ENCODE measurements at places on chromosomes 12 and 14.

DNA sequence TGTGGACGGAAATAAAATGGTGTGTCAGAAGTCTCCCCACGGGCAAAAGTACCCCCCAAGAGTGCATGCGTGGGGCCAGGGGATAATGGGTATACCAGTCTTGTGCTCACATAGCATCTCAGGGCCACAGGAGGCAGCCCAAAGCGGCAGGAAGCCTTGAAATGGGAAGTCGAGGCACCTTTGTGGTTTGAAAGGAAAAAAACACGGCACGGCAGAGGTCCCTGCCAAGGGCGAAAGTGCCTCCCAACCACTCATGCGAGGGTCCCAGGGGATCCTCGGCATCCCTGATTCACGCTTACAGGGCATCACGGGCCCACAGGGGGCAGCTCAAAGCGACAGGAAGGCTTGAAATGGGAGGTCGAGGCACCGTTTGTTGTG lies 583.2 kb downstream of the ALG10 start:
- no peak for DNase-seq

DNA sequence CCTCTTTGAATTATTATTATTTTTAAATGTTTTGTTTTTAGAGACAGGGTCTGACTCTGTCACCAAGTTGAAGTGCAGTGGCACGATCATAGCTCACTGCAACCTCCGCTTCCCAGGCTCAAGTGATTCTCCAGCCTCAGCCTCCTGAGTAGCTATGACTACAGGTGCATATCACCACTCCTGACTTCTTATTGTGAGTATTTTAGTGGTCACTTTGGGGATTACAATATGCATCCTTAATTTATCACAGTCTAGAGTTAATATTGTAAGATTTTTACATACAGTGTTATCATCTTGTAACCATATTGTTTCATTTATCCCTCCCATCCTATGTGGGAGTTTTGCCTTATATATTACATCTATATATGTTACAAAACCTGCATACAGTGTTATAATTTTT lies 13.4 kb downstream of the FGF23 start:
- no peak for DNase-seq

DNA sequence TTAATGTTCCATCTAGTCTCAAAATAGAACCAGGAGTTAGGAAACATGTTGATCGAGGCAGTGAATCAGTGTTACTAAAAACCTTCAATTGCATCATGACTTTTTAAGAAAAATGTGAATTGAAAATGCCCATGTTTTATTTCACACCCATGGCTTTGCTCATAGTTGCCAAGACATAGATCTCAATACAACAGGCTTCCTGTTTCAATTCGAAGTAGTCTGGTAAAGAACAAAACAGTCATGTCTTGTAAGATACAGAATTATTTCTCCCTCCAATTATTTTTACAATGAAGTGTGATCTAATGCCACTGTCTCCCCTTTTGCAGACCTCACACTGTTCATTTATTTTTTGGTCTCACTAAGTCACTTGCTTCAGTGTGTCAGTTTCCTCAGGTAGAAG lies 44.6 kb upstream of the FAR2 start:
- DNase-seq = no peak

- peak; percentile 43 for DNase-seq
These were observed 233.0 kb upstream of the PLEKHG7 start for GRCh38 chr12:92469837-92470236.

GRCh38 chr12:107657133-107657532 lies 28.5 kb upstream of the PWP1 start:
- DNase-seq = no peak

GRCh38 chr12:108518101-108518715 lies 3.1 kb downstream of the FICD start:
- no peak for DNase-seq

DNA sequence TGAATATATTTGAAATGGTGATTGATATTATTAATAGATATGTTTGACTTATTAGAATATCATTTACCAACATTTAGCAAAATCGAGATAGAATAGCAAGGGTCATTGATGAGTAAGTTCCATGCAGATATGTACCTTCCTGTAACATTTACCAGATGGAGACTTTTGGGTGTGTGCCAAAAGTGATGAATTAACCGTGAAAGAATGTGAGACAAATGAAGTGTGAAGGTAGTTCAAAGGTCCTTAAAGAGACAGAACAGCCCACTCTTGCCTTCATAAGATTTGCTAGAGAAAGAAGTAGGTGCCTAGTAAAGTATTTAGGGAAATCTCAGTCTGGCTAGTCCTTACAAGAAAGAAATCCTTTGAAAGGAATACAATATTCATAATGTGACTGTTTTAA lies 45.5 kb downstream of the FGD4 start:
- DNase-seq = peak; percentile 80

GRCh38 chr12:1838205-1838993 lies 18.0 kb downstream of the LRTM2 start:
- no peak for DNase-seq

- no peak for DNase-seq
These were observed 1.3 kb downstream of the SENP1 start for GRCh38 chr12:48104531-48104930.

GRCh38 chr12:57800965-57801364 lies 17.6 kb downstream of the AVIL start:
- no peak for DNase-seq

DNA sequence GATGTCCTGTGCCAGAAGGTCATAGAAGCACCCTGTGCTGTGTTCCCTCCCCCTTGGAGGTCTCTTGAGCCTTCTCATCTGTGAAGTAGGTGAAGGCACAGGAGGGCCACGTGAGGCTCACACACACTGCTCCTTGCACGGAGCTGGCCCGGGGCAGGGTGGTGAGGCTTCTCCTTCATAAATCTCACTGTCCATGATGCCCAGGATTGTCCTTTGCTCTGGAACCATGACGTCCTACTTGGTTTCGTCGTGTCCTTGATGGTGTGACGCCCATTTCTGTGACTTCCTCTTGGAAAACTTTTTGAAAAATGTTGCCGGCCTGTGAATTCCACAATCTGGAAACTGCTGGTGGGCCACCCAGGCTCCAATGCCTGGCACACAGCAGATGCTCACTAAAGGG lies 34.4 kb downstream of the SH2B3 start:
- DNase-seq = no peak

GRCh38 chr12:53179687-53180219 lies 769 bp upstream of the ZNF740 start:
- DNase-seq = no peak

DNA sequence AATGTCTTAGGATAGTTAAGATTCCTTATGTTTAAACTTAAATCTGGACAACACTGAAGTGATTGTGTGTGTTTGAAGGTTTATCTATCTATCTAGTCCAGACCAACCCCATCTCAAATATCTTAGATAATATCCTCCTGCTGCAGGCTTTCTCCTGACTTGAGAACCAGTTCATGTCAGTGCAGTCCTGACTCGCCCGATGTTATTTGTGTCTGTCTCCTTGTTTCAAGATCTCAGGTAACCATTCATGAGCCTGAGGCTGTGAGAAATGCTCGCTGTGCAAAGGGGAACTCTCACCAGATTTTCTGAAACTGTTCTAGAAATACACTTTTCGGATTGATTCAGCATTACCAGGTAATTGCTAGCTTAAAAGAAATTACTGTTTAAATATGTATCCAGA lies 356.2 kb downstream of the SNAPC1 start:
- no peak for DNase-seq

- no peak for DNase-seq
These were observed 85.5 kb upstream of the SSTR1 start for GRCh38 chr14:38122241-38122640.

GRCh38 chr12:76337583-76337982 lies 10.6 kb downstream of the BBS10 start:
- peak; percentile 85 for DNase-seq

- peak; percentile 24 for DNase-seq
These were observed 31.6 kb downstream of the TBC1D15 start for GRCh38 chr12:71871116-71871515.

GRCh38 chr14:82094829-82095345 lies 561.2 kb upstream of the SEL1L start:
- DNase-seq = no peak

DNA sequence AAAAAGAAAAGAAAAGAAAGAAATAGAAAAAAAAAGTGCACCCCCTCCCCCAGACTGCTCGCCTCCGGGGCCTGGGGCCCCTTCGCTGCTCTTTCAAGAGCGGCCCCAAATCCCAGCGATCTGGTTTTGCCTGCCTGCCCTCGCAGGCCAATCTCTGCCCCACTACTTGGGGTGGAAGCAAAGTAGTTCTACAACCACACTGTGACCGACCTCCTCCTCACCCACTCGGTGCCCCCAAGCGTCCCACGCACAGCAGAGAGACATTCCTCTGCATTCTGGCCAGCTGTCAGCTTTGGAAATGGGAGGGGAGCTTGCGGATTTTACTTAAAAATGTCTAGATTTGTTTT lies 2.4 kb upstream of the TBX3 start:
- DNase-seq = no peak

GRCh38 chr12:52156311-52156710 lies 35.5 kb downstream of the KRT80 start:
- no peak for DNase-seq

DNA sequence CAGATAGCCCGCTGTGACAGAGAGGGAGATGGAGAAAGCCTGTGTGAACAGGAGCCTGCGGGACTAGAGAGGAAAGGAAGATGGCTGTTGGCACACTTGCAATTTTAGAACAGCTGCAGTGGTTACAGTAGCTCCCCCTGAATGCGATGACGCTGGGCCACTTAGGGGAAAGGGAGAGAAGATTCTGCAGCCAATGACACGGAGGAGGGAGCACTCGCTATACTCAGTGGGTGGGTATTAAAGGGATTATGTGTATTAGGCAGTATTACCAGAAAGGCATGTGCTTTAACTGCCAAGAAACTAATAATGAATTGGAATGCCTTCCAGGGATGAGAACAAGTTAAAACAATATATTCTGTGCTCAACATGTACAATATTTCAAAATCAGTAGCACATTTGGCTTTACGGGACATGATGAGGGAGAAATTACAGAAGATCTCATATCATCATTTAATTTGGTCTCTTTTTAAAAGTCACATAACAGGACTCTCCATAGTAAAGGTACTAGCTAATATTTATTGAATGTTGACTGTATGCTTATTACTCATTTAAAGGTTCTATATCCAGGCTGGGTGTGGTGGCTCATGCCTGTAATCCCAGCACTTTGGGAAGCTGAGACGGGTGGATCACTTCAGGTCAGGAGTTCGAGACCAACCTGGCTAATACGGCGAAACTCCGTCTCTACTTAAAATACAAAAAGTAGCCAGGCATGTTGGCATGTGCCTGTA lies 35.9 kb upstream of the FOS start:
- DNase-seq = peak; percentile 85

GRCh38 chr14:70879448-70879847 lies 27.8 kb upstream of the PCNX1 start:
- DNase-seq = no peak

DNA sequence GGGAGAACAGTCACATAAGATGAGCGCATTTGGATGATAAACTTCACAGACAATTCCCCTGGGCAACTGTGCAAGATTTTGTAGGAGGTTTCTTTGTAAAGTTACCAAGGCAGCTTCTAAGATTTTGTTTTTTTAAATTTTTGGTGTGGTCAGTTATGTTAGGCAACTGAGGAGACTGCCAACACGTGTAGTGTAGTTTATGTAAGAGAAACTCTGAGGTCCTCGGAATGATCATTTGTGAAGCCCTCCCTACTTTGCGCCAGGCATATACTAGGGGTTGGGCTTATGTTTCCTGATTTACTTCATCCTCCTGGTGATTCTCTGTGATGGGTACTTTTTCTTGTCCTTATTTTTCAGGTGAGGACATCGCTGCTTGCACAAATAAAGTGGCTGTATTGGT lies 433.6 kb downstream of the TMEM132D start:
- no peak for DNase-seq

GRCh38 chr14:28001002-28001401 lies 765.6 kb upstream of the FOXG1 start:
- no peak for DNase-seq

- peak; percentile 23 for DNase-seq
These were observed 448.7 kb downstream of the SLC6A15 start for GRCh38 chr12:84463741-84464495.

GRCh38 chr12:116783525-116784237 lies 45.6 kb downstream of the RNFT2 start:
- no peak for DNase-seq

DNA sequence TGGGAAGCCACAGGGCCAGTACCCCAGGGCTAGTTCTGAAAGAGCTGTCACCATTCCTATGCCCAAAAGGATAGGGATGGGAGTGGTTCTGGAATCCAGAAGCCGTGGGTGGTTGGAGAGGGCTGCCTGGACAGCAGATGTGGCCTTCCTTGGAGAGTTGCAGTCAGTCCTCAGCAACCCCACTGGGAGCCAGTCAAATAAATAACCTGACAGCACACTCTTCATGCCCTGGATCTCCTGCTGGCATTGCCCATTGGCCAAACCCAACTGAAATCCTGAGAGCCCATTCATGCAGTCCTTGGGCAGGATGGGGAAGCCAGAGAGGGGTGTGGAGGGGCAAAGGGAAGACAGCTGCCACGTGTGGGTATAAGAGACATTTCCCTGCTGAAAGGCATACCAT lies 128.2 kb downstream of the PTPN11 start:
- DNase-seq = no peak

GRCh38 chr14:55588259-55588699 lies 8.3 kb downstream of the KTN1 start:
- peak; percentile 59 for DNase-seq

GRCh38 chr14:82075566-82075965 lies 541.9 kb upstream of the SEL1L start:
- peak; percentile 2 for DNase-seq

GRCh38 chr12:47834199-47834903 lies 14.6 kb upstream of the HDAC7 start:
- no peak for DNase-seq

DNA sequence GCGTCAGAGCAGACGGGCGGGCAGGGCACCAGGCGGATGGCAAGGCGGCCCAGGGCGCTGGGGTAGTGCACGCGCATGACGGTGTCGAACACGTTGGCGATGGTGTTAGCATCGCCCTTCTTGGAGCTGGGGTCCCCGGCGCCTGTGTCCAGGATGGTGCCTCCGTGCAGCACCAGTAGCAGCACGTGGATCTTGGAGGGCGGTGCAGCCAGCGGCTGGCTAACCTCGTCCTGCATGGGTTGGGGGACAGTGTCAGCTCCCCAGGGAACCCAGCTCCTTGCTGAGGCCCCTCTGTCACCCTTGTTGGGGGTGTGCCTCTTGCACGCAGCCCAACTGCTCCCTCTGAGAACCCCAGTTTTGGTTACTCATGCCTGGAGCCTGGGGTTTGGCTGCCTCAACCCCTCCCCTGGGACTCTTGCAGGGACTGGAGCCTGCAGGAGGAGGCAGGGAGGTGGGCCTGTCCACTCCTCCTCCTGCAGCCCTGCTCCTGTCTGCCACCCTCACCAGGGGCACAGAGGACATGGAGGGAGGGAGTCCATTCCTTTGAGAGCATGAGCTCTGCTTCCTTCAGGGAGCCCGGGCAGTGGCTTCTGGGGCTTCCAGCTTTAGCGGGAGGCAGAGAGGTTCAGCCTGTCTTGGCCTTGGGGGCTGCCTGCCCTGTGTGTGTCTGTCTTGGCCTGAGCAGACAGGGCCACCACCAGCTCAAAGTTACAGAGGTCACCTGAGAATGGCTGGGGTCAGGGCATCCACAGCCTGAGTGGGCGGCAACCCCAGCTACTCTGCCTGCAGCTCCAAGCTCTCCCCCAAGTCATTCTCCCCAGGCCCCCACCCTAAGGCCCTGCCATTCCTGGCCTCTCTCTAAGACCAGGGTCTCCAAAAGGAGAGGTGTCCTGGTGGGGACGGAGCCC lies 17.1 kb downstream of the ARL6IP4 start:
- DNase-seq = no peak

GRCh38 chr12:81296556-81297305 lies 218.9 kb downstream of the ACSS3 start:
- DNase-seq = peak; percentile 90

- DNase-seq = no peak
These were observed 64.4 kb downstream of the TTLL5 start for GRCh38 chr14:75725481-75725880.

Data from fibroblast of lung (primary cell).